Fibroblast of skin of back (primary cell): ENCODE measurements at places on chromosomes 7 and 10.

DNA sequence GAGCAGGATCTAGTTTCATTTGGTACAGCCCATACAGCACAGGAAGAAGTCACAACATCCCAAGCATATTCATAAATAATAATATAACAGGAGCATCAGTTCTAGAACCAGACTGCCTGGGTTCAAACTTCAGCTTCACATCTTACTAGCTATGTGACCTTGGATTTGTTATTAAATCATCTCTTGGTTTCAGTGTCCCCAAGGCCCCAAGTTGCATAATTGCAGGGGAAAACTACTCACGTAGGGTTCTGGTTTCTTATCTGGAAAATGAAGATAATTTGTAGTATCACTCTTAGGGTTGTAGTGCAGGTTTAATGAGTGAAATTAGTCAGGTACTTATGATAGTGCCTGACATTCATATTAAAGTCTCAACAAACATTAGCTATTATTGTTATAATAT lies 5.5 kb upstream of the IQUB start:
- DNase-seq, result no peak

DNA sequence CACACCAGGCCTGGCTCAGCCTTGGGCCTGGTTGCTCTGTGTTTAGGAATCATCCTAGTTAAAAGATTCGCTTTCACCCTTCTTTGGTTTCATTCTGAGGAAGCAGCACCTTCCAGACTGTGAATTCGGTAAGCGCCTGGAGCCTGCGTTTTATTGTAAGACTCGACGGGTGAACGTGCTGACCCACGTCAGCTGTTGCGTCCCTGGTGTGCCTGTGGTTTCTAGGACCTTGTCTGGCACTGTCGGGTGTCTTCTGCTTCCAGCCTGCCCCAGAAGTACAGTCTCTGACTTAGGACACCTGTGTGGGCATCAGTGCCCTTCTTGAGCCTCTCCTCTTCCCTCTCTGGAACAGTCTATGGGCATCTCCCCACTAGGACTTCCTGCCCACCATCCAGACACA lies 26.3 kb downstream of the MKI67 start:
- no peak for DNase-seq

DNA sequence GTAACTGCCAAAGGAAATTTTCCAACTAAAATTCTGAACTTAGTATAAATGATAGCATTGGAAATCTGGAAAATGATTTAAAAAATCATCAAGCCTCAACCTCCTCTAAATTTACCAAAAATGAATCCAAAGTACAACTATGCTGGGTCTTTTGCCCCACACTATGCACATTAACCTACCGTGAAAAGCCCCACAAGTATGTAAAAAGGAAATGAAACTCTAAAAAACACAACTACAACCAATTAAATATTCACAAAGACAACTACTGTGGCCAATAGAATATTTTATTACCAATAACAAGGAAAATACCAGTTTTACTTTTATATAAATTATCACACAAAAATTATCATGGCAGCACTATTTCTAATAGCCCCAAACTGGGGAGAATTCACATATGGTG lies 19.3 kb downstream of the EIF3A start:
- DNase-seq, result no peak

DNA sequence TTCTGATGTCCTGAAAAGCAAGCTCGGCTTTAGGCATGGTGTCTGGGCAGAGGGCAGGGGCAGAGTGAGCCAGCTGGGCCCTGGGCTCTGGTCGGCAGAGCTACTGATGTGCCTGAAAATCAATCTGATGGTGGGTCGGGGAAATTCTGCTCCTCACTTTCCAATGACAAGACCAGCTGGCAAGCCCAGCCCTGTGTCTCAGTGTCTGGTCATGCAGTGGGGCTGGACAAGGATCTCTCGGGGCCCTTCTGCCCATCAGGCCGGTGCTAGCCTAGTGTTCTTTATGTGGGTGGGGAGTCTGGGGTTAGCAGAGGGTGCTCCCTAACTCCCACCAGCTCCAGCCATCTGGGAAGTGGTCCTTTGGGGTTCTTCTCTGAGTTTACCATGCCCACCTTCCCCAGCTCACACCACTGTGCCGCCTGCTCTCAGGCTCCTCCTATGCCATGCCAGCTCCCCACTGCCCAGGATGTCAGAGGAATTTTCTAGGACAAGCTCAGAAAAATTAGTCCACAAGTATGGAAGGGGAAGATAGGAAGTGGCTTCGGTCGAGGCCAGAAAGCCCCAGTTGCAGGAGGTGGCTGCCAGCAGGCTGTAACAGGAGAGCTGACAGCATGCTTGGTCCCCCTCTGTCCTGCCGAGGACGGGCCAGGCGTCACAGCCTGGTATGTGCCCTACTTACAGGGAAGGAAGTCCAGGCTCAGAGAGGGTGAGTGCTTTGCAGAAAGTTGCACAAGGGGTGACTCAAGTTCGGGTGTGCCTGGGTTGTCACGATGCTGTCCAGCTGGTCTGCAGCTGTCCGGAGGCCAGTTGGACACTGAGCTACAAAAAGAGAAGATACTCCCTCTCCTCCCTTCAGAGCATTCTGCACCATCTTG lies 135.2 kb downstream of the ADCY1 start:
- no peak for DNase-seq

- DNase-seq, result no peak
Measured at GRCh38 chr10:90138844-90139243, 437.5 kb downstream of the KIF20B start.

GRCh38 chr7:140033779-140034363 lies 28.9 kb downstream of the PARP12 start:
- DNase-seq, result peak; percentile 32

DNA sequence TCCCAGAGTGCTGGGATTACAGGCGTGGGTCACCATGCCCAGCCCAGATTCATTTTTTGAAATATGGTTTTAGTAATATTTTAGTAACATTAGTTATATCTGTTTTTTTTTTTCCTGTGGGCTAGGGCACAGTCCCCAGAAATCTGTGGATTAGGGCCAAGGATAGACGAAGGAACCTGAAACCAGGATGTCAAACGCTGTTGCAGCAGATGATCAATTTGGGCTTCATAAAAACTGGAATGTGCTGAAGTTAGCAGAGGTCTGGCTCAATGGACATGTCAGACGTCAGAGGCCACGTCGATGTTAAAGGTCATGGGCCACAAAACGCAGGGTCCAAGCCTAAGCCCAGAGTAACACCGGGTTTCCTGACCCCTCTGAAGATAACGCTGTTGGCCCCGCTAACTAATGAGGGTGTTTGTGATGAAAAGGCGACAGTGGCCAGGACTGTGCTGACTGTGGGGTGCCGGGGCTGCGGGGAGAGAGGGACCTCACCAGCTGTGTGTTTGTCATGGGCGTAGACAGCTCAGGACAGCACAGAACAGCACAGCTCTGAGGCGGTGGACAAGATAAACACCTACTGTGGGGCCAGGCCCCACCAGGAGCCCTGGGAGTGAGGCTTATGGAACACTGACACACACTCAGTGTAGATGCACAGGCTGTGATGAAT lies 23.8 kb upstream of the GTPBP4 start:
- DNase-seq, result peak; percentile 35

GRCh38 chr7:130360518-130360917 lies 15.9 kb downstream of the CPA5 start:
- DNase-seq, result no peak

- DNase-seq, result no peak
Measured at GRCh38 chr7:50674299-50674698, 108.4 kb downstream of the GRB10 start.

GRCh38 chr10:7744307-7744706 lies 41.2 kb downstream of the ITIH2 start:
- no peak for DNase-seq

GRCh38 chr7:45681596-45682357 lies 107.6 kb downstream of the ADCY1 start:
- no peak for DNase-seq

GRCh38 chr7:35465791-35466336 lies 212.0 kb upstream of the TBX20 start:
- no peak for DNase-seq

DNA sequence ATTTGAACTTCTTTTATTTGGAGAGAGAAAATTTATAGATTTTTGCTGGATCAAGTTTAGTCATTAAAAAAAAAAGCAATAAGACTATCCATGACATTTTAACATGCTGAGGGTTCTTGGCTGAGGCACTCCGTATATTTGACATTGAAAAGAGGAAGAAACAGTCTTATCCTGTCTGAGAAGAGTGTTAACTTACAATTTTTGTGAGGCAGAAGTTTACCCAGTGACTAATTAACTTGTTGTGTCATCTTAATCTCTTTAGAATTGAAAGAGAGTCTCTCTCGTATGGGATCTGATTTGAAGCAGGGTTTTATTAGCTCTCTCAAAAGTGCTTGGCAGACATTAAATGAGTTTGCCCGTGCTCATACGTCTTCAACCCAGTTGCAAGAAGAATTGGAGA lies 39.3 kb downstream of the SEC23IP start:
- DNase-seq, result no peak

- peak; percentile 86 for DNase-seq
Measured at GRCh38 chr7:75534727-75535307, 42.7 kb downstream of the SPDYE5 start.

DNA sequence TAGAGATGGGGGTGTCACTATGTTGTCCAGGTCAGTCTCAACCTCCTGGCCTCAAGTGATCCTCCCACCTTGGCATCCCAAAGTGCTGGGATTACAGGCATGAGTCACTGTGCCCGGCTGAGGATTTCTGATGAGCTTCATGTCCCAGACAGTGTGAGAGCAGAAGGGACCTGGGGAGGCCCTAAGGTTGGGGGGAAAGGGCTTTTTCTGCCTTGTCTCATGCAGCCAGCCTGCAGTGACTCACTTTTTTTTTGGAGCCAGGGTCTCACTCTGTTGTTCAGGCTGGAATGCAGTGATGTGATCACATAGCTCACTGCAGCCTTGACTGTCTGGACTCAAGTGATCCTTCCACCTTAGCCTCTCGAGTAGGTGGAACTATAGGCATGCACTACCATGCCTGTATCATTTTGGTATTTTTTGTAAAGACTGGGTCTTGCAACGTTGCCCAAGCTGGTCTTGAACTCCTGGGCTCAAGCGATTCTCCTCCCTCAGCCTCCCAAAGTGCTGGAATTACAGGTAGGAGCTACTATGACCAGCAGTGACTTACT lies 14.6 kb downstream of the COL26A1 start:
- DNase-seq, result peak; percentile 82

GRCh38 chr7:155998766-155999630 lies 186.7 kb upstream of the SHH start:
- no peak for DNase-seq

DNA sequence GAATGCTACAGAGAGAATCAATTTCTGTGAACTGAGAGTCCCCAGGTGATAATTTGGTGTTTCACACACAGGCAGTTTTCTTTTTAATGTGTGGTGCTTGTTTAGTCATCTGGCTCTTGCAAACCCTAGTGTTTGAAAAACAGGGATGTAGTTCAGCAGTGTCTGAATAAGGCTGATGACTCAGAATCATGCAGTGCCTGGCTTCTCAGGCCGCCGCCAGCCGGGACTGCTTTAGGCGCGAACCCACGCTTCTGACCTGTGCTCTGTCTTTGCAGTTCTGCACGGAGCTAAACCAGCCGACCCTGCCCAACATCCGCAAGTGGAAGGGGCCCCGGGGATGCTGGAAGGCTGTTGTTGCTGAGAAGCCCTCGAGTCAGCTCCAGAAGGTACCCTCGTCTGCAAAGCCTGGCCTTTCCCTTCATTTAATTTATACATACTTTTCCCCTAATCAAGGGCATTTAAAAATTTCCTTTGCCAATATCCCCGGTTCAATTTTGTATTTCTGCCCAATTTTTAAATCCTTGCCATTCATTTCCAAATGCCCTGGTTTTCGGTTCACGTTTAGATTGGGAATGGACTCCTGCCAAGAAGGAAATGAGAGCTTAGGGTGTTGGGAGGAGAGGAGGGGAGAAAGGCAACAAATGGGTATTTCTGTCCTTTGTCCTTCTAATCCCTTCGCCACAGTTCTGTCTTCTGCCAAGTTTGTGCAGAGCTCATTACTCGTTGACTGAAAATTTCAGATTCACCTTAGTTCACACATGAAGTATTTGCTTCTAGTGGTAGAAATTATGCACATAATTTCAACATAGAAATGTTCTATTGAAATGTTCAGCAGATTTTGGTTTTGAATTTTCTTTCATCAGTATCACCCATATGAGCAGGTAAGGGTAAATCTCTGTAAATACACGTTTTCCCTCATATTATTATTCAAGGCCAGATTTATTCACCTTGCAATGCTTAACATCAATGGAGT lies 108.5 kb upstream of the ANLN start:
- DNase-seq, result peak; percentile 79

- no peak for DNase-seq
Measured at GRCh38 chr7:48839108-48839507, 85.2 kb upstream of the CDC14C start.

DNA sequence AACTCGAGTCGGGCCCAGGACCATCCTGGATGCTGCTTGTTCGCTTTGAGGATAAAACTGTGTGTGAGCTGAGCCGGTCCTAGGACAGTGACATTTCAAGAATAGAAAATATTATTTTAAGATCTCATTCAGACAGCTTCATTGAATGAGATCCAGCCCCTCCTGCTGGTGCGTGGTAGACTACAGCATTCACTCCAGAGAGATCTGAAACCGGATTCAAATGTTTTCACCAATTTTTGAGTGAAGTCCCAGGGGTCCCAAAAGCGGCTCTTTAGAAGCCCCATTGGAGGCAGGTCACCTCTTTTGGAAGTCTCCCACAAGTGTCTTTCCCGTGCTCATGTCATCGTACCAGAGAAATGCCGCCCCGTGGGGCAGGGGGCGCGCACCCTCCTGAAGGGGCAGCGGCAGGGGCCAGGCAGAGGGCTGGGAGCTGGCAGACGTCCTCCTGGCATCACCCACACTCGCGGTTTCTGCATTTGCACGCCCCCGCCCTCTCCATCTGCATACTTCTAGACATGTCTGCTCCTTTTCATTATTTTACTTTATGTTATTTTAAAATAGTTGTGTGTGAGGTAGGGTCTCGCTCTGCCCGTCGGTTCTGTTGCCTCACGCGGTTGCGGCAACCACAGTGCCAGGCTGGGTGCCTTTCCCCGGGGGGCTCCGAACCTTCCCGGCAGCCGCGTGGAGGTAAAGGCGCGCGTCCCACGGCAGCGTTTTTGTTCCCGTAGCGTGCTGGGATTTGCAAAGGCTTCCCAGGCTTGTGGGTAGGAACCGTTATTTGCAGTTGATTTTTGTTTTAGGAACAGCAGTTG lies 52.3 kb upstream of the DPYSL4 start:
- no peak for DNase-seq
